ENCODE measurements at places on chromosomes 4 and X. TPM values are rescaled to one million over a fixed set of nuclear protein-coding genes. Genes with fewer than 3 reads are reported as not detected.

Gene LEF1
- 1.7 TPM for total RNA-seq

Gene MAGEA4
- not detected for total RNA-seq

Gene NHS
- 2.4 TPM for total RNA-seq

Gene FANCB
- 1.2 TPM for total RNA-seq

Gene SSX4
- not detected for total RNA-seq

Gene MAGEB2
- not detected for total RNA-seq

Gene PCDH18
- total RNA-seq, result 7.6 TPM

GRCh38 chr4:5893004-5893580, at the start of gene CRMP1:
Gene CRMP1, minus strand, starts transcription at chr4:5893086. Its CDS starts 117 bp downstream, at chr4:5892969.
- DNase-seq, result no peak

- no peak for DNase-seq
These were observed 14.5 kb downstream of the SOD3 start for GRCh38 chr4:24809815-24810405.

DNA sequence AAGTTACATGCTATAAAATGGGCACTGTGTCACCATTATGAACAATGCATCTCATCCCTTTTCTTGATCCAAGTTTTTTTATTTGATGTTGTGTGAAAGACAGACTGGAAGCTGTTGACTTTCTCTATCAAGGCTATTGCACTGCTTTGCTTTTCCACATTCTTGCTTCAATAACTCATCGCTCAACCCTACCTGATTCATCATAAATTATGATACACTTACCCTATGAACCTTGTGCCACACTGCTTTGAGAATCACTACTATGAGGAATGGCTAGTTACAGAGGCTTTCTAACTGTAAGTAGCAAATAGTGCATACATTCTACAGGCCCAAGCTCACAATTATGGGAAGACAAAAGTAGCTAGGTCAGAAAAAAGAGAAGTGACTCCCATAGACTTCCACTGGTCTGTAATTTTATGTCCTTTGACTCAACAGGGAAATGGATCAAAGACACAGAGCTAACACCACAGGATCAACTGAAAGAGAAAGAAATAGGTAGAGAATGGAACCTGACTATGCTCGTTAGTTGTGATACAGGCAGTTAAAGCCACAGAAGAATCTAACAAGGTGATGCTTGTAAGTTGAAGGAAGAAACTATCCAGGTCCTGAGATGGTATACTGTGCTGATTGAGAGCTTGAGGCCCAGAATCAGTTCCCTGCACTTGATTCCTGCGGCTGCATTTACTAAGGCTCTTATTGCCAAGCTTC, 163.5 kb downstream of the PPP3CA start:
- no peak for DNase-seq

- DNase-seq, result no peak
These were observed 3.3 kb downstream of the ANXA5 start for GRCh38 chr4:121693450-121693849.

DNA sequence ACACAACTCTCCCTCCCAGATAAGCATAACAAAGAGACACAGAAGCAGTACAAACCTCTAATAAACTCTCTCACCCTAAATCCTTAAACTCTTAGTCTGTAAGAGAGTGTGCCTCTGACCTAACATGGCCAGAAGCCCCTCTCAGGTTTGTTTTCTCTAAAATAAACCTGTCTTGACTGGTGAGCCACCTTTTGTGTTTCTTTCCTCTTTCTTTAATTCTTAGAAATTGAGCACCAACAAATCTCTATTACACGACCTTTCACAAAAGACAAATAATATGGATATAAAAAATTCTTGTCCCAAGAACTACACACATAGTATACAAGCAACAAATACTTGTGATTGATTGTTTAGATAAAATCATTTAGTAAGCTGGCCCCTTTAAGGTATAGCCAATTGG, 573.7 kb downstream of the EPHA5 start:
- no peak for DNase-seq

- no peak for DNase-seq
These were observed 64.4 kb downstream of the DLG3 start for GRCh38 chrX:70509078-70509477.

DNA sequence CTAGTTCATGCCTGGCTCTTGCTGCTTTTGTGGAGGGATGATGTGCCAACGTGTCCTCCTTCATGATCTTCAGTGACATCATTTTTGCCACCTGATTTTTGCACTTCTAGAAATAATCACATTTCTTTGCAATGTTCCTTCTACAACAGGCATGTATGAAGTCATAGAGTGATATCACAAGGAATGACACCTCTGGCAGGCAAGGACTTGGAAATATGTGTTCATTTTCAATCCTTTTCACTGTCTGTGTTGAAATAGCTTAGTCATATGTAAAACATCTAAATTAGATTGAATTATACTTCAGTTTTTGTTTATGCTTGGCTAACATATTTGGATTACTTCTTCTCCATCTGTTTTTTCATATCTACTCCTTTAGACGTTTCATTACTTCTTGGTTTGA, 221.2 kb upstream of the STK26 start:
- no peak for DNase-seq

DNA sequence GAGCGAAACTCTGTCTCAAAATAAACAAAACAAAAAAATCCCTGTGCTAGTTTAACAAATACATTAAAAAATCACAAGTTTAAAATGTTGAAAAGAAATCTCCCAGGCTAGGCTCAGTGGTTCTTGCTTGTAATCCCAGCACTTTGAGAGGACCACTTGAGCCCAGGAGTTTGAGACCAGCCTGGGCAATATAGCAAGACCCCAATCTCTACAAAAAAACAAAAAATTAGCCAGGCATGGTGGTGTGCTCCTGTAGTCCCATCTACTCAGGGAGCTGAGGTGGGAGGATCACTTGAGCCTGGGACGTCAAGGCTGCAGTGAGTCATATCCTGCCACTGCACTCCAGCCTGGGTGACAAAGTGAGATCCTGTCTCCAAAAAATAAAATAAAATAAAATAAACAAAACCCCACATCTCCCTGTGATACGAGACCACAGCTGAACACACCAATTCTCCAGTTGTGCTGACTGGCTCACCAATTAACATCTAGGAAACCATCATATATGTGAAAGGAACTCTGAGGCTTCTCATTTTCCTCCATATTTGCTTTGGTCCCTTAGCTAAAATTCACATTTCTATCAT, 7.3 kb downstream of the RPS4X start:
- no peak for DNase-seq

DNA sequence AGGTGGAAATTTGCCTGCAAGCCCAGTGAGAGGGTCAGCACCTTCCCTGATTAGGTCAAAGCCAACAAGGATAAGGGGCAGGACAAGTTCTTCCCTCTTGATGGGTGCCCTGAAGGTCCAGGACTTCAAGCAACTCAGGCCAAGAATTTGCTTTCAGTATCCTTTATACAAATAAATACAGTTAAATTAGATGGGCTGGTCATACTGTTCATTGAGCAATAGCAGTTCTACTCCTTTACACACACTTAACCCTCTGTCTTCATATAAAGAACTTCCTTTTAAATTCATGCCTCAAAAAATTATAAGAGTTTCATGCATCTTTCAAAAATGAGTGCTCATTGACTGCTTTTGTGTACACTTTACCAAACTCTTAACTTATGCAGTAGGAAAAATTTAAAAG, 392.0 kb downstream of the SPRY1 start:
- DNase-seq, result no peak

- DNase-seq, result no peak
These were observed 863.3 kb downstream of the CENPC start for GRCh38 chr4:66681962-66682361.

DNA sequence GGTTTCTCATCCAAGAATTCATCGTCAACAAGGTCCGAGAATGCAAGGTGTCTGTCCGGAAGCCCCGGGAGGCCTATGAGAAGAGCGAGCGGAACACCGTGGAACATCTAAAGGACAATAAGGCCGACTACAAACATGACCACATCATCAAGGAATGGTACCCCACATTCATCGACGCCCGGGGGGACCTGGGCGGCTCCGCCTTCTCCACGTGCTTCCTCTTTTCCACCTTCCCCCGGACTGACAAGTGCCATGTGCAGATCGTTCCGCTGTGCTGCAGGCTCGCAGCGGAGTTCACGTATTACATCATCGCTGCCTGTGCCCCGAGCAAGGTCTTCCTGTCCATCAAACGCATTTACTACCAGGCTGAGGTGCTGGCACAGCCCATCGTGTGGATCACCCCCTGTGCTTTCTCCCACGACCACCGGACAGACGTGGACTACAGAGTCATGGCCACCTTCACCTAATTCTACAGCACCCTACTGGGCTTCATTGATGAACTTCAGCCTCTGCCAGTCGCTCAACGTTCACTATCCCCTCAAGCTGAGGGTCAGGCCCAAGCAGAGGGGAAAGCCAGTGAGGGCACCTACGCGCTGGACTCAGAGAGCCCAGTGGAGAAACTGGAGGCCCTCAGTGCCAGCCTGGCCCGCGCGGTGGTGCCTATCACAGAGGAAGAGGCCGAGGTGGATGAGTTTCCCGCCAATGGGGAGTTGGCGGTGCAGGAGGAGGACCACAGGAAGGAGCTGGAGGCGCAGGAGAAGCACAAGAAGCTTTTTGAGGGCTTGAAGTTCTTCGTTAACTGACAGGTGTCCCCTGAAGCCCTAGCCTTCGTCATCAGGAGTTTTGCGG, 125.9 kb upstream of the PABPC4L start:
- no peak for DNase-seq

GRCh38 chrX:150143721-150144440, 205.6 kb upstream of the EOLA2 start:
- DNase-seq, result no peak

GRCh38 chrX:67503453-67503852, 40.4 kb upstream of the AR start:
- DNase-seq, result no peak

DNA sequence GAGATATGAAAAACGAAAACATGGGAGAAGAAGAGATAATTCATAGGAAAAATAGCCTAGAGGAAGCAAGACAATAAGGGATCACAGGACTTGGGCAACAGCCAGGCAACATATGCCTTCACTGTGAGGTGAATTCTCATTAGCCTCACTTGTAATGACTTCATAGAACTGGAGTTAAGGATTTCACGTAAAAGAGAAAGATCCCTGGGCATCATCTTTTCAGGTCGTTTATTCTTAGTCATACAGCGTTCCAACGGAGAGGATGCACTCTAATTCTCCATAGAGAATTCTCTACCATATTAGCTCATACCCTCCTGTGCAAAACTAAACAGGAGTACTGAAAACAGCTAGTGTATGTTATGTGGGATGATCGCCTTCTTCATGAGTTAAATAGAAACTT, 1.4 kb downstream of the PRKG2 start:
- no peak for DNase-seq

GRCh38 chr4:96708766-96709165, 868.9 kb downstream of the PDHA2 start:
- DNase-seq, result no peak

DNA sequence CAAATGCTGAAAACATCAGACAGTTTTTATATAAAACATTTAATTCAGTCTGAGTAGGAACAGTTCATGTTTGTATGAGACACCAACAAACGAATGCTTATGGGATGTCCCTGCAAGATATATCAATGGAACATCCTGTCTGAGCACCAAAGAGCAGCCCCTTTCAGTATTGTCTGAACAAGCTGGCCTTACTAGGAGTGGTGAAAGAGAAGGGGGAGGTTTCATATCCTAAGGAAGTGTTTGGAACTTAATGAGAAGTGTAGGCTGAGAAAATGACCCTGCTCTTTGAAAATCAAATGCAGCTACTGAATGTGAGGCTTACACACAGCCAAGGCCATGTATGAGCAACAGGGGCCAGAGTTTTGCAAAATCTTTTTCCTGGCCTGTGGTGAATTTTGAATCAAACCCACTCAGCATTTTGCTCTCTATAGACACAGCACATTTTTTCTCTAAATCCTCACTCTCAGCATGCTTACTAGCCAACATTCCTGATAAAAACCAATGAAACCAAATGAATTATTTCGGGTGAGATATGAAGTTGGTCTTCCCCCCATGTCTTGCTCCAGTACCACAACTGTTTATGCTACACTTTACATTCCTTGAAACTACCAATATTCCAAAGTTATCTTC, 119.4 kb downstream of the LUZP4 start:
- DNase-seq, result no peak

Measured in lower leg skin (tissue), 4 donors.